Breast epithelium (tissue), 4 donors: ENCODE measurements at places on chromosomes 7 and 10. TPM values are rescaled to one million over a fixed set of nuclear protein-coding genes. Genes with fewer than 3 reads are reported as not detected.

GRCh38 chr10:84356928-84357327 is 28.5 kb downstream of the CCSER2 start:
- DNase-seq: no peak

DNA sequence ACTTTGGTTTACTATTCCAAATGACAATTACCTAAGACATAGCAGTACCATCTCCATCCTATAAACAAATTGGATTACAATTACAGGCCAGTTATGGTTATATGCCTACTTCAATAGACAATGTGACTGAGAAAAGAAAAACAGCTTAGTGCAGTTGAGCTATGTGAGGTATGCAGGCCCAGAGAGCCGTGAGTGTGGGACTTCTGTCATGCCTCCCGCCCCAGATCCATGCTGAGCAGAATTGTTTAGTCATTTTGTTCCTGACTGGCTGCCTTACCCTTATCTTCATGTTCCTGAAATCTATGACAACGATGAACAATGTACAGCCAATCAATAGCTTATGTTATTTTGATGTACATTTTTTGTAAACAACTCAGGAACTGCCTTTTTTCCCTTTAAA is 21.7 kb downstream of the LARP4B start:
- DNase-seq: no peak

- DNase-seq: peak; percentile 99
Observed at GRCh38 chr10:100373298-100374199, 26.5 kb downstream of the SCD start.

DNA sequence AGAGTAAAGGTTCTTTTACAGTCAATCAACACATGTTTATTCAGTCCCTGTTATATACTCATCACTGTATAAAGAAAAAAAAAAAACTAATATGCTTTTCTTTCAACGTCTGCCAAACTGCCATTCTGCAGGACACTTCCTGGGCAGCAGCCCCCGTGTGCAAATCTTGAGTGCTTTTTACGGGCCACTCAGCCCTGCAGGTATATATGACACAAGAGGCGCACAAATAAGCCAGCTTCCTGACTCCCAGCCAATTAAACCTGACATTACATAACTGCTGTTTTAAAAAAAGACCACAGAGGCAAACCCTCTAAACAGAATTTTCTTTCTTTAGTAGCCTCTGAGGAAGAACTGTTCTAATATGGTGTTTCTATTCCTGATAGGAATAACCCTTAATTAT is 263.0 kb upstream of the NEBL start:
- peak; percentile 50 for DNase-seq

- no peak for DNase-seq
Observed at GRCh38 chr7:157299613-157300368, 37.0 kb upstream of the DNAJB6 start.

DNA sequence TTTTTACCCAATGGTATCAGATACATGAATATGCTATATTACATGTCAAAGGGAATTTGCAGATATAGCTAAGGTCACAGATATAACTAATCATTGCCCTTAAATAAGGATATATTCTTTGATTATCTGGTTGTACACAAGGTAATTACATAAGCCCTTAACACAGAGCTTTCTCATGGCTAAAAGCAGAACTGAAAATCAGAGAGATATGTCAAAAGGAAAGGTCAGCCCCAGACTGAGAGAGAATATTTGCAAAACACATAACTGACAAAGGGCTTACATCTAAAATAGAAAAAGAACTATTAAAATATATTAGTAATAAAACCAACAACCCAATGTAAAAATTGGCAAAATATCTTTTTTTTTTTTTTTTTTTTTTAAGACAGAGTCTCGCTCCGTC is 1029.5 kb upstream of the LRRN3 start:
- no peak for DNase-seq

DNA sequence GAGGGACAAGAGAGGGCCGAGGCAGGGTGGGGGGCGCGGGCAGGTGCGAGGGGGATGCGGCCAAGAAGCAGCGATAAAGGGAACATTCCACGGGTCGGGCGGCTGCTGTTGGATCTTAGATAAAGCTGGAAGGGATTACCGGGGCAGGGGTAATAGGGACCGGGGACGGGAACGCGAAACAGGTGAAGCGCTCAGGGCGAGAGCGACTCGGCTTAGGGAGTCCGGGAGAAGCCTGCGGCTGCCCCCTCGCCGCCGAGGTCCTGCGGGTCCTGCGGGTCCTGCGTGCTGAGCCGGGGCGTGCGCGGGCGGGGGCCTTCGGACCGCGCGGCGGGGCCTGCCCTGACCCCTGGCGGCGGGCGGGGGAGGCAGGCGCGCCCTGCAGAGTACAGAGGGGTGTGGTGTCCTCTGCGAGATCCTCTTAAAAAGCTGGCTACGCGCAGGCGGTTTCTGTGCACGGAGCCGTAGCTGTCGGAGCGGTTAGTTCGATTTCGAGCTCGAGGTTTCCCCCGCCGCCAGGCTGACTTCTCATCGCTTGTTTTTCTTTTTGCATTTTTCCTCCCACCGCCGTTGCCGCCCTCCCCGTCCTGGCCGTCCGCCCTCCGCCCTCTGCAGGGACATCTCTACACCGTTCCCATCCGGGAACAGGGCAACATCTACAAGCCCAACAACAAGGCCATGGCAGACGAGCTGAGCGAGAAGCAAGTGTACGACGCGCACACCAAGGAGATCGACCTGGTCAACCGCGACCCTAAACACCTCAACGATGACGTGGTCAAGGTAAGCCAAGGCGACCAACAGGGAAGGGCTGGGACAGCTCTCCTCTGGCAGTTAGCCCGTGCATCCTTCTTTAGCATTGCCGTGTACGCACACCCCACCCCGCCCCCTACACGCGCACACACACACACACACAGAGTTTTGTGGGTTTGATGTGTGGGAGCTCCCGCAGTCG is 1.4 kb downstream of the CAV1 start:
- peak; percentile 63 for DNase-seq

TIMM23 gene
- total RNA-seq: 60.7 TPM

DNA sequence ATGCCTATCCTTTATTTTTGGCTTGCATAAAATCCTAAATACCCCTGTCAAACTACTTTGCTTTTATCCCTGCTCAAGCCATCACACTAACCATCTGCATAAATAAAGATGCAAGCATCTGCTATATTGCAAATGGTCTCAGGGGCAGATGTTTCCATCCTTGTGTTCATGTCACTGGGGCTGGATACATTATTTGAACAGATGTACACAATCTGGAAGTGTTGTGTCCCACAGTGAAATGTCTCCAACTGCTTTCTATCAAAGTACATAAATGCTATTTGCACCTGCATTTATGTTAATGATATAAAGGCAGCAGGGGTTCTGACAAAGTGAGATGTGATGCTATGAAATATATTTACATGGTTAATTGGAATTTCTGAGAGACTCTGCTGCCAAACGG is 163.1 kb downstream of the ZNF438 start:
- no peak for DNase-seq

LIPJ gene
- 0.33 TPM for total RNA-seq

ITPRID1 gene
- total RNA-seq: 1.6 TPM

DNA sequence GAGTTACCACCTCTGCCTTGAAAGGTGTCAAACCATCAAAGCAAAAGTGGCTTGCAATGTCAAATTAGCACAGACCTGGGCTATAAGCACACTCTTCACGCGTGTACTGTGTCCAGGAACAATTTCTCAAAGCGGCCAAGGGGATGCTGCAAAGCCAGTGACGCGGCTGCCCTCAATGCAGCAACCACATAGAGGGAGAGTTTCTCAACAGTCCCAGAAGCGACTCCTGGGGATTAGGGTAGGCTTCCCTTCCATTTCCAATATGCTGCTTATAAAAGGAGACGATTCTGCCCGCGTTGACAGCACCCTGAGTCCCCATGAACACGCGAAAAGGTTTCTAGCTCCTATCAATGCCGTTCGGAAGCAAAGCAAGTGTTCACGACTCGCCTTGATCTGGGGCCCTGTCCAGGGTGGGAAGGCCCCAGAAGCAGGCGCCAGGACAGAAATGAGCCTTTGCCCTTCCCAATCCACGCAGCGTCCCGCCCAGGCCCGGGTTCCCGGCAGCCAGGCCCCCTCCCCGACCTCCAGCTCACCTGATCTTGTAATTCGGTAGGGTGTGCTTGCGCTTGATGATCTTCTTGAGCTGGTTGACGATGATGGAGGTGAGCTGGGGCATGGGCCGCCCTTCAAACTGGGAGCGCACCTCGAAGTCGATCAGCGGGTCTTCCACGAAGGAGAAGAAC is 1.3 kb downstream of the PDZD8 start:
- peak; percentile 26 for DNase-seq

DNA sequence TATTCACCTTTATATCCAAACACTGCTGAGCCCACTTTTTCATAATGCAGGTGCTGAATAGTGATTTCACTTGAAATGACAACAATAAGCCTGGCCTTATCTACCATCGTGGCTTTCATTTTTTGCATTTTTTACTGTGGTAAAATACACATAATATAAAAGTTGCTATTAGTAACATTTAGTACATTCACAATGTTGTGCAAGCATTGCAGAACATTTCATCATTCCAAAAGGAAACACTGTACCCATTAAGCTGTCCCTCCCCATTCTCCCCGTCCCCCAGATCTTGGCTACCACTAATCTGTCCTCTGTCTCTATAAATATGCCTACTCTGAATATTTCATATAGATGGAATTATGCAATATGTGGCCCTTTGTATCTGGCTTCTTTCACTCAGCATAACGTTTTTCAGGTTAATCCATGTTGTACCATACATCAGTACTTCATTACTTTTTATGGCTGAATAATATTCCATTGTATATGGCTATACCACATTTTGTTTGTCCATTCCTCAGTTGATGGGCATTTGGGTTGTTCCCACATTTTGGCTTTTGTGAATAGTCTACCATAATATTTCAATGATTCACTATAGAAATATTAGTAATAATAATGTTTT is 68.5 kb upstream of the ARID5B start:
- DNase-seq: no peak
